Stimulated activated CD8-positive, alpha-beta memory T cell treated with anti-CD3 and anti-CD28 coated beads, Interleukin-4, amount 100 ng/mL, for 1 hour (primary cell): ENCODE measurements at places on chromosomes 5 and 9.

DNA sequence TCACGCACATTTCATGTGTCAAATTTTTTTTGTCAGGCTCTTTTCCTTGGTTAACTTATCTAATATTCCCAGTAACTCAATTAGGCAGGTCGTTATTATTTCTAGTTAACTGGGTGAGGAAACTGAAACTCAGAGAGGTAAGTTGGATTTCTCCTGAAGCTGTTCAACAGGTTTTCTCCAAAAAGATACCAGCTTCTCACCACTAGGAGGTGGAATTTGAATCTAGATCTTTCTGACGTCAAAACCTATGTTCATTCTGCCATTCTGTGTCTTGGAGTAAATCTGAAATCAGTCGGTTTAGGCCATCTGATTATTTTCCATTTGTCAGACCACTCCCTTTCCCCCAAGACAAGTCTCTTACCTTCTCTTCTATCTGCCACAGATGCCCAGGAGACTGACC lies 572.9 kb downstream of the ACTL7B start:
- DNase-seq, result no peak

DNA sequence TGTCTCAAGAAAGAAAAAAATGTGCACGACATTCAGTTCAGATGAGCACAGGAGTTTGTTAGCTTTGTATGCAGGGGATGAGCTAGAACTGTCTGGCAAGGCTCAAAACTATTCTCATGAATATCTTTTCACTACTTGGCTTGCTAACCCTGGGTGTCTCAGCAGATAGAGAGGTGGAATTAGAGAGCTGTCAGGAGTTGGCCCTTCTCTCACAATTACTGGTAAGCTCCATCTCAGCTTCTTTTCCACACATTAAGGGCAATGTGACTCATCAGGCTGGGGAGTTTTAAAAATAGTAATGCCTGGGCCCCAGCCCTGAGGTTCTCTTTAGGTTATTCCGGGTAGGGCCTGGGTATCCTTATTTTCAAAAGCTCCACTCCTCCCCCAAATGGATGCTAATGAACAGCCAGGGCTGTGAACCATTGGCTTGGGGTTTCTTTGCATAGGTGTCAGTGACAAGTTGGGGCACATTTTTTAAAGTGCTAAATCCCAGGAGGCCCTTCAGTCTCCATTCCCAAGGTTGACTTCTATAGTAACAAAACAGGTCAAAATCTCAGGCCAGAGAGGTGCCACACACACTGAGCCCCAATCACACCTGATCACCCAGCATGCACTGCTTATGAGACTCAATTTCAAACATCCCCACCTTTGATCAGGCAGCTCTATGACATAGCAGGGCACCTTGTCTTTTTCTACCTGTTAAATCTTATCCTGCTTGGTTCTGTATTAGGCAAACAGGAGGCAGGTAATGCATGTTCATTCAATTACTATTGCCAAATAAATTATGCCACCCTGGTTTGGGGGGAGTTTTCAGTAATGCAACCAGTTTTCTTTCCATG lies 239.7 kb upstream of the DAP start:
- no peak for DNase-seq

DNA sequence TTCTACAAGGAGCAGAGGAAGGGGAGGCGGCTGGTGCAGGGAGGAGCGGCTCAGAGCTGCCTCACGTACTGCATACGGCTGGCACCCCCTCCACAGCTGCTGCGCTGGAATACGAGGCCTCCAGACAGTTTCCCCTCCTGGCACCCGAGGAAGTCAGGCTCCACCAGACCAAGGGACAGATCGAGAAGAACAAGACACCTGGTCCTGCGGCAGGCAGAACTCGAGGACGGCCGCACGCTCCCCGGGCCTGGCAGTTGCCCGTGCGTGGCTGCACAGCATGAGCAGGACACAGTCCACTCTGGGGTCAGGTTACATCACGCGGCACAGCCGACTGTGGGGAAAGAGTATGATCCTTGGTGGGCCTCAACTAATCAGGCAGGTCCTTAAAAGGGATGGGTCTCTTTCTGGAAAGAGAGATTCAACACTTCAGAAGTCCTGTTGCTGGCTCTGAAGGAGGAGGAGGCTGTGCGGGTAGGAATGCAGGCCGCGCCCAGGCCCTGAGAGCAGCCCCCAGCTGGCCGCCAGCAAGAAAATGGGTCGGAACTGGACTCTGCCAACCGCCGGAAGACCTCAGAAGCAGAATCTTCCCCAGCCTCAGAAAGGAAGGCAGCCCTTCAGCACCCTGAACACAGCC lies 11.6 kb downstream of the UBAC1 start:
- DNase-seq, result no peak

GRCh38 chr9:120252248-120252647 lies 327.7 kb downstream of the CDK5RAP2 start:
- no peak for DNase-seq

GRCh38 chr5:8685704-8686103 lies 816.8 kb downstream of the MTRR start:
- DNase-seq, result no peak

- no peak for DNase-seq
Measured at GRCh38 chr5:96940586-96940985, 4.7 kb downstream of the LNPEP start.

DNA sequence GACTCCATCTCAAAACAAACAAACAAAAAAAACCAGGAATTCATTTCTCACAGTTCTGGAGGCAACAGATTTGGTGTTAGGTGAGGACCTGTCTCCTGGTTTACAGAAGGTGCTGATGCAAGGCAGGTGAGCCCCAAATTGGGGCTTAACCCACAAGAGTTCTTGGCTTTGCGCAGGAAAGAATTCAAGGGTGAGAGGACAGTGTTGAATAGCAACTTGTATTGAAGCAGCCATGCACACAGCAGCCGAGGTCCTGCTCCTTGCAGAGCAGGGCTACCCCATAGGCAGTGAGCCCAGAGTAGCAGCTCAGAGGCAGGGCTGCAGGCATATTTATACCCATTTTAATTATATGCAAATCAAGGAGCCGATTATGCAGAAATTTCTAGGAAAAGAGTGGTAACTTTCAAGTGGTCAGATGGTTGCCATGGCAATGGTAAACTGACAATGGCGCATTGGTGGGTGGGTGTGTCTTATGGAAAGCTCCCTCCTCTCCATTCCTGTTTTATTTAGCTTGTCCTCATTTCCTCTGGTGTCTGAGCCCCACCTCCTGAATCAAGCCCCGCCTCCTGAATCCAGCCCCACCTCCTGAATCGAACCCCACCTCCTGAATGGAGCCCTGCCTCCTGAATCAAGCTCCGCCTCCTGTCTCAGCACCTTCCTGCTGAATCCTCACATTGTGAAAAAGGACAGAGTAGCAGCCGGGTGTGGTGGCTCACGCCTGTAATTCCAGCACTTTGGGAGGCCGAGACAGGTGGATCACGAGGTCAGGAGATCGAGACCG lies 34.5 kb upstream of the COL5A1 start:
- DNase-seq, result no peak

- no peak for DNase-seq
Measured at GRCh38 chr9:122562134-122562760, 9.3 kb downstream of the OR1N2 start.

DNA sequence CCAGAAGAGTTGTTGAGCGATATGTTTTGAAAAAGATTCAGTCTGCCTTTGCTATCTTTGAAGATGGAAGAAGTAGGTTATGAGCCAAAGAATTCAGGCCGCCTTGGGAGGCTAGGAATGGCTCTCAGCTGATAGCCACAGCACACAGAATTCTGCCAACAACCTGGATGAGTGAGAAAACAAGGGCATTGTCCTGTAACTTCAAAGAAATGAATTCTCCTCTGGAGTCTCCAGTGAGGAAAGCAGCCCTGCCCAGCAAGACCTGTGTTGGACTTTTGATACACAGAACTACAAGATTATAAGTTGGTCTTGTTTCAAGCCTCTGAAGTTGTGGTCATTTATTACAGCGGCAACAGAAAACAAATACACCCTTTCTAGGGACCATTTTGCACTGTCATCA lies 509.9 kb upstream of the ZNF608 start:
- no peak for DNase-seq
